ENCODE measurements at places on chromosomes 6 and 20.

- no peak for DNase-seq
These were observed 293.9 kb downstream of the KHDC1L start for GRCh38 chr6:72931325-72931887.

DNA sequence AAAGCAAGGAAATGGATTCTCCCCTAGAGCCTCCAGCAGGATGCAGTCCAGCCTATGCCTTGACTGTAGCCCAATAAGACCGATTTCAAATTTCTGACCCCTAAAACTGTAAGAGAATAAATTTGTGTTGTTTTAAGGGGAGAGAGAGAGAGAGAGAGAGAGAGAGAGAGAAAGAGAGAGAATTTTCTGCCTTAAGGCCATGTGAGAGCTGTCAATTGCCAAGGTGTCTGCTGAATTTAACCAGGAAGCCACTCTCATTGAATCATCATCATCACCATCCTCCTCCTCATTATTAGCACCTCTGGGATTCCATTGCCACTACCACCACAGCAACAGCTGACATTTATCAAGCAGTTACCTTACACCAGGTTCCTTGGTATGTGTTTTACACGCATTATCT, 27.8 kb upstream of the TNFRSF21 start:
- no peak for DNase-seq

GRCh38 chr6:90192857-90193256, 103.8 kb downstream of the BACH2 start:
- no peak for DNase-seq

GRCh38 chr6:32153564-32154513, at the start of gene PPT2:
TSS of gene PPT2 (plus strand) at chr6:32154141. CDS start at chr6:32154595, 454 bp downstream.
- peak; percentile 93 for DNase-seq

- no peak for DNase-seq
These were observed 256.4 kb downstream of the GMPR start for GRCh38 chr6:16494793-16495192.

- no peak for DNase-seq
These were observed 2.5 kb upstream of the NAA20 start for GRCh38 chr20:20014659-20015058.

DNA sequence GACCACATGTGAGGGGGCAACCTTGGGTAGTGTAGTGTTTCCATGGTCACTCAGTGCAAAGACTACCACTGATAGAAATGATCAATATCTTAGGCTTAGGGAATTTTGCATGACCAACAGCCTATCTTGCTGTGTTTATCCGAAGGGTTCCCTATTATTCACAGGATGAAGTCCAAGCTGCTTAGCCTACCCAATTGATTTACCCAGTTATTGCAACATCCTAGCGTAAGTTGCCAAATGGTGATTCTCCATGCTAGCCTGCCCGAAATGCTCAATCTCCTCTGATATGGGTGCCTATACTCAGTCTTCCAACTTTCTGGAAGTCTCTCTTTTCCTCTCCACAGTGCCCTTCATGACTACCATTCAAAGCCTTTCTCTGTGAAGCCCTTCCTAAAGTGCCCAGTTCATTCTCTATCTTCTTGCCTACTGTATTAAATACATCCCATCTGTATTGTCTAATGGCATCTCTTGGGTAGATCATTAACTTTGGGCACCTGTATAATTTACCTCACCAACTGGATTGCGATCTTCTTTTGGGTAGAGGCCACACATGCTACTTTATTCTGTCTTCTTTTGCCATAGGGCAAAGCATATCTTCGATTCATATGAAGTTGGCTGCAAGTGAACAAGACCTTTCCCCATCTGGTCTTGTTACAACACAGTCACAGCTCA, 240.5 kb downstream of the CLIC5 start:
- DNase-seq: no peak

- no peak for DNase-seq
These were observed 5.4 kb upstream of the IER3 start for GRCh38 chr6:30749554-30750378.

GRCh38 chr6:149864578-149865535, 698 bp upstream of the LRP11 start:
- DNase-seq: peak; percentile 70

DNA sequence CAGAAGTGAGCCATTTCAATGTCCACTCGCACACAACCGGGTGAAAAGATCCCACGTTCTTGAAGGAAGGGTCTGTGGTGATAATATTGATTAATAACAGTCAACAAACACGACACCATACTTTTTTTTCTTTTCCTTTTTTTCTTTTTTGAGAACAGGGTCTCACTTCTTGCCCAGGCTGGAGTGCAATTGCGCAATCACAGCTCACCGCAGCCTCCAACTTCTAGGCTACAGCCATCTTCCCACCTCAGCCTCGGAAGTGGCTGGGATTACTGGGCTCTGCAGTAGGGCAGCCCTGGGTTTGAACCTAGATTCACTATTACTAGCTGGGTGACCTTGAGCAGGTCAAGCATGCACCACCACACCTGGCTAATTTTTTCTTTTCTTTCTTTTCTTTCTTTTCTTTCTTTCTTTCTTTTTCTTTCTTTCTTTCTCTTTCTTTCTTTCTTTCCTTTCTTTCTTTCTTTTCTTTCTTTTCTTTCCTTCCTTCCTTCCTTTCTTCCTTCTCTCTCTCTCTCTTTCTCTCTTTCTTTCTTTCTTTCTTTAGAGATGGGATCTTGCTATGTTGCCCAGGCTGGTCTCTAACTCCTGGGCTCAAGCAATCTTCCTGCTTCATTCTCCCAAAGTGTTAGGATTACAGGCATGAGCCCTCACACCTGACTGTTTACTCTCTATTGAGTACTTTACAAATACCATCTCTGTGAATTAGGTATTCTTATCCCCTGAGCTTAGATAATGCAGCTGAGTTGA, 123.9 kb downstream of the SNX5 start:
- no peak for DNase-seq

- no peak for DNase-seq
These were observed 166.4 kb upstream of the PRND start for GRCh38 chr20:4555188-4555890.

- no peak for DNase-seq
These were observed 5.2 kb downstream of the TMEM181 start for GRCh38 chr6:158565122-158565429.

DNA sequence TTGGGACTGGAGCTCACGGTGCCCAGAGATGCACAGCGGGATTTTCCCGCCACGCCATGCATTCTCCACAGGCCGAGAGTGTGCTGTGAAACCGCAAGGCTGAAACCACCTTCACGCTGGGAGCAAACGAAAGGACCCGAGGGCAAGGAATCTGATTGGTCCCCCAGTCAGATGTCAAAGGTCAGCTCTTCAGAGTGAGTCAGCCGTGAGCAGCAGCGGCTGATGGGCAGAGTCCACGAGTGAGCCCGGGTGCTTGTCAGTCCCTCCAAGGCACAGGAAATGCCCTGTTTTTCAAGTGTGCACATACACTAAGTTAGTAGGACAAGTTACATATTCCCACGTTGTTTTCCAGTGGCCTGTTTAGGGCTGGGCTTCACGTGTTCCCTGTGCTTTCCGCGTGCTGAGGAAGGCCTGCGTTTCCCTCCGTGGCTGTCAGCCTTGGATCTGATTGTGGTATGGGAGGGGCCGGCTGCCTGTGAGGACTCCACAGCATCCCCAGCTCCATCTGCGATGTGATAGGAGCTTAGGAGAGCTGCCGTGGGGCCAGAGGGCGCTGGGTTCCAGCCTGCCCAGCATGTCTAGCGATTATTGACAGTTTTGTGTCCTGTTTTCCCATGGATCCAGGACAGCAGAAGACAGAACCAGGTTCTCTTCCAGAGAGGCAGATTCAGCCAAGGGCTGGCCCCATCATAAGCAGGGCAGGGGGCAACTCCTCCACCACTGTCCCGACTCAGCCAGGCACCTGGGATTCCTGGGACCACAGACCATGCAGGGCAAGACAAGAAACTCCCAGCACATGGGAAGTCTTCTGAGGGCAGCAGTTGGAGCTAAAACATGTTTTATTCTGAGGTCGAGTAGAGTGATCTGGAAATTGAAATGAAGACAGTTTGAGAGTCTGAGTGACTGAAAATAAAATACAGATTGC, 38.2 kb upstream of the FRMD1 start:
- DNase-seq: no peak

GRCh38 chr6:43865932-43866645, 96.1 kb downstream of the VEGFA start:
- no peak for DNase-seq

DNA sequence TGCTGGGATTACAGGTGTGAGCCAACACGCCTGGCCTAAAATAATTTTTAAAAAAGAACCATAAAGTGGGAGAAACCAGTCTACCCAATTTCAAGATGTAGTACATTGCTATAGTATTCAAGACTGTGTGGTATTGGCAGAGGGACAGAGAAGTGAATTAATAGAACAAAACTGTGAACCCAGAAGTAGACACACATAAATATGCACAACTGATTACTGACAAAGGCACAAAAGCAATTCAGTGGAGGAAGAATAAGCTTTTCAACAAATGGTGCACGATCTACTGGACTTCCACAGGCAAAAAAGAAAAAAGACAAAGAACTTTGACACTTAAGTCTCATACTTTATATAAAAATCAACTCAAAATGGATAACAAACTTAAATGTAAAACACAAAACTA, 15.5 kb downstream of the ZBTB2 start:
- DNase-seq: no peak

- DNase-seq: no peak
These were observed 119.9 kb downstream of the UST start for GRCh38 chr6:148866657-148867268.

DNA sequence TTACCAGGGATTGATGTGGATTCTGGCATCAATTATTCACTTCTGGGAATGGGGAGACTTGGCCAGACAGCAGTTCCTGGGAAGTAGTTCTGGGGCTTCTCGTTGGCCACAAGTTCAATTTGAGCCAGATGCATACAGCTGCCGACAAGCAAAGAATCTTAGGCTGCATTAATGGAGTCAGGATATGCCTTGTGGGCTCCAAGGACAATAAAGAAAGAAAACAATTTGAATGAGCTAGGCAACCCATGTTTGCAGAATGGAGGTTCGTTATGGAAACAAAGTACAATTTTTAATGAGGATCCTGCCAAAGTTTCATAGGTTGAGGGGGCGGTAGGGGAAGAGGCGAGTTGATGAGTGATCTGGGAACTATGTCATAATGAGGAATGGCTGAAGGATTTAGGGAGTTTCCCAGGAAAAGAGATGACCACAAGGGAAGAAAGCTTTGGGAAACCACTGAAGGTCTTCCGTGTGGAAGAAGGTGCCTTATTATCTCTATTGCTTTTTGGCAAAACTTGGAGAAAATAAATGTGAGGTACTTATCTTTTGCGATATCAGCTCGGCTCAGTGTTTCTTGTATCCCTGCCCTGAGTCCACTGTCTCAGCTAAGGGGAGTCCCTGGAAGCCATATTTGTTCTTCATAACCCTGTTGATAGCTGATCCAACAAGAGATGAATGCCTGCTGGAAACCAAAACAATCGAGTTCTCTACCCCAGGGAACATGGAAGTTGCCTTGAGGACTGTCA, 181.0 kb upstream of the ZNF217 start:
- no peak for DNase-seq

- DNase-seq: peak; percentile 64
These were observed 7.9 kb upstream of the CDSN start for GRCh38 chr6:31128093-31128676.

- no peak for DNase-seq
These were observed 113.6 kb upstream of the ID4 start for GRCh38 chr6:19723545-19723944.

GRCh38 chr6:25462235-25462897, 183.2 kb downstream of the CARMIL1 start:
- DNase-seq: no peak

DNA sequence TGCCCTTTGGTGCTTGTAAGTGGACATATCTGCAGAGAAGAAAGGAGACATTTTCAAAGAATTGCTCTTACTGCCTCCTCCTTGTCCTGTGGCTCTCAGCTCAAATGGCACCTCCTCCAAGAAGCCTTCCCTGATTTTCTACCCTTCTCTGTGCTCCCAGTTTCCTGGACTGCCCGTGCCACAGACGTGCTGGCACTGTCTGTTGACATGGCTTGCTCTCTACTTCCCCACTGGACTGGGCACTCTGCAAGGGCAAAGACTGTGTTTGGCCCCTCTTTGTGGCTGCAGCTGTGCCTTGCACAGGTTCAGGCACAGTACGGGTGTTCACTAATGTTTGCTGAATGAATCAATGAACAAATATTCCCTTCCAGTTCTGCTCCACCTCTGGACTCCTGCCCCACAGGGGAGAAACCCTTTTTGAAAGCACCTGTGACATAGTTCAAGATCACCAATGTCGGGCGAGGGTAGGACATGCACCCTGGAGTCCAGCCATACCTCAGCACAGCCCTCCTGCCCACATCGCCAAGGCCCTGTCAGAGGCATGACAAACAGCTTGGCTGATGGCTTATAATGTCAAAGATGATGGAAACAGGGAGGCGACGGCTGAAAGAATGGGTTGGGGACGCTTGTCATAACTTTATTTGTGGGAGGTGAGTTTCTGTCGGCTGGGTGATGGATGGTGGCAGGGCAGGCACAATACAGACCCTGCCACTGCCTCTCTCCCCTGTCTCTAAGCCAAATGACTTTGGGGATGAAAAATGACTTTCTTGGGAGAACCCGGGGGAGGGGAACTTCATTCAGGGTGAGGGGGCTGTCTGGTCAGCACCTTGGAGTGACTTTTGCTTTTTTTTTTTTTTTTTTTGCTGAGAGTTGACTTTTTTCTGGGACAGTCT, 15.6 kb upstream of the CTNNBL1 start:
- DNase-seq: no peak

GRCh38 chr6:40606981-40607380, 19.8 kb upstream of the LRFN2 start:
- no peak for DNase-seq

DNA sequence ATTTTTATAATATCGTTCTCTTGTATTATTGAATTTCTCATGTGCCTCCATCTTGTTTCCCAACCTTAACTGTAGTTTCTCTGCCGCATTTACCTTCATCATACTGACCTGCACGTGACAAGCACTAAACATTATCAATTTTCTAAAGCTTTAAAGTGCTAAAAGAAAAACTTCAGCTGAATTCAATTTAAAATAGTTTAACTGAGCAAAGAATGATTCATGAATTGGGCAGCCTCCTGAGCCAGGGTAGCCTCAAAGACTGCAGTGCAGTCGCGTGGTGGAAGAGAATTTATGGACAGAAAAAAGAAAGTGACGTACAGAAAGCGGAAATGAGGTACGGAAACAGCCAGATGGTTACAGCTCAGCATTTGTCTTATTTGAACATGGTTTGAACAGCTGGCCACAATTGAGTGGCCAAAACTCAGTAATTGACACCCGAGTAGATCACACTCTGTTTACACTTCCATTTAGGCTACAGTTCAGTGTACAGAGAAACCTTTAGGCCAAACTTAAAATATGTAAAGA, 4.2 kb upstream of the ZDHHC14 start:
- DNase-seq: no peak

DNA sequence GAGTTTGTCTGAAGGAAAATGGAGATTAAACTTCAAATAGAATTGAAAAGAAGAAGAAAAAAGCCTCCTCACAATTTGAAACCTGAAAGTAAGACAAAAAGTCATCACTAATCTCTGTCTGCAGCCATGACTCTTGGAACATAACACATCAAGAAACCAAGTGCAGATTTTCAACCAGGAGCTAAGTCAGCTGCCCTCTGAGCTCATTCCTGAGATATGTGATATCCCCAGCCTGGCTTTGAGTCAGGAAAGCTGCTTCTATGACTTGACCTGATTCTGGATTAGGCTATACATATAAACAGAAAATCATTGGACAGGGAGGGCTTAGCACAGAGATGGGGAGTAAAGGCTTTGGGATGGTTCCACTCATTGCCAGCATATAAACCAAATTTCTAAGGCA, 891.4 kb downstream of the TFAP2A start:
- no peak for DNase-seq

- no peak for DNase-seq
These were observed 207.0 kb upstream of the SIM1 start for GRCh38 chr6:100671740-100672139.

Measured in retina (tissue), 1 donor.